IPS DF 19.7 (cell line): ENCODE measurements at places on chromosomes 4 and X.

GRCh38 chrX:10038585-10038984 is 71.4 kb downstream of the CLDN34 start:
- DNase-seq: no peak

DNA sequence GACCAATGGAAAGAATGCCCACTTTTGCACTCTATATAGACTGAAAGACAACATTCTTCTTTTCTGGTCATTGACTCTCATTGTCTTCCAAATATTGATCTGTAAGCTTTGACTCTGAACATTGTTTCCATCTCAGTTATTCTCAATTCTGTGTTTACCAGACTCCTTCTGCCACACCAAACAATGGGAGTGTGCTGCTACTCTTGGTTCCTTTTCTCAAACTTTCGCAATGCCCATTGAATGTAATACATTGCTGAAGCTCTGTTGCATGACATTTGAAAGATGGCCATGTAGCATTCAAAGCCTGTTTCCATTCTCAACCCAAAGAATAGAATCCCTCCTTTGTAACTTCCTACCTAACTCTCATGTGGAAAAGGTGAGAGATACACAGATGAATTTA is 136.2 kb downstream of the BTC start:
- no peak for DNase-seq

GRCh38 chr4:27123123-27123768 is 262.6 kb downstream of the STIM2 start:
- peak; percentile 99 for DNase-seq

GRCh38 chr4:25654971-25655963 is at the start of gene SLC34A2:
SLC34A2 (plus strand) TSS chr4:25655851; CDS start chr4:25662501, 6,650 bp downstream.
- no peak for DNase-seq

DNA sequence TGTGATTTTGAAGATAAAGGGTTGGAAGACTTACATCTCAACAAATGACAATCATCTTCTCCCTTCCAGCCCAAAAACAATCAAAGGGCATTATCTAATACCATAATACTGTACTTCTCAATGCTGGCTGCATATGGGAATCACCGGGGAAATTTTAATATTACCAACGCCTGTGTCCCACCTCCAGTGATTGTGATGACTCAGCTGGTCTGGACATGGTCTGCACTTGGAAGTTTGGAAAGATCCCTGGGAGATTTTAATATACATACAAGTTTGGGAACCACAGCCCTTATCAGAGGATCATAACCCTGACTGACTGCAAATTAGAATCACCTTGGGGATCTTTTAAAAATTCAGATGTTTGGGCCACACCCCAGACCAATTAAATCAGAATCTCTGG is 29.9 kb downstream of the ARL13A start:
- no peak for DNase-seq

DNA sequence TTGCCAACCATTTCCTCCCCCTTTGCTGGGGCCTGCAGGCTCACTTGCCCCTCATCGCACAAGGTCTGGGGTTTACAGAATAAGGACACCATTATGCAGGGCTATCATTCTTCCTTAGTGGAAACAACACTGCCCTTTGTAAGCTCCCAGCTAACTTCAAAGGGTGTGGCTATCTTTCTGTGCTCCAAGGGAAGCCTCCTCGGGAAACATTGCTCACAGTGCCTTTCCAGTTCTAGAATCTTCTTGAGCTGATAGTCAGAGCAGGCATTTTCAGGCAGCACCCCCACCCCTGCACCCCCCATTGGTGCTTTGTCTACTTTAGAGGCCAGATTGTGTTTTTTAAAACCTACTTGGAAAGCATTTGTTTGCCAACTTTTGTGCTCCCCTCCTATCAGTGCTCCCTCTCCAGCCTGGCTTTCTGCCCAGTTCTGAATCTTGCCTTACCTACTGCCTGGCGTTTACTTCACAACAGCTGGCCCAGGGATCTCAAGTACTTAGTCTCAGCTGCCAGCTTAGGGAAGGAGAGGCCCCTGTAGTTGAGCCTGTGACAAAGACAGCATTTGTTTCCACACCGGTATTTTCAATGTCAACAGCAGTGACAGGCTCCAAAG is 53.5 kb downstream of the PLAC1 start:
- DNase-seq: no peak

GRCh38 chrX:9352694-9353411 is 112.0 kb upstream of the TBL1X start:
- no peak for DNase-seq

DNA sequence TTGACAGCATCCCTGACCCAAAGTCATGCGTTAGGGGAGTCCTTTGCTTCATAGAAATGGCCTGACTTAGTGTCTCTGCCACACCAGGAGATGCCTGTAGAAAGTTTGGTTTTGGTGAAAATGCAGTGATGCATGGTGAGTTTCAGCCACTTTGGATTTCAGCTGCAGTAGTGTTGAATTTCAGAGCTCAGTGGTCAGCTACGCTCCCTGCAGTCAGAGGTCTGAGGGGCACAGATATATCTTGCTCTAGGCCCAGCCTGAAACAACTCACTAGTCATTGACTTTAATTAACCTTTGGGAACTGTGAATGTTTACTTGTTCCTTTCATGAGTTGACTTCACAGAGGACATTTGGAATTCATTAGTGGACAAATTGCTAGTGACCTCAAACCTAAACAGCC is 17.5 kb downstream of the RBMX2 start:
- no peak for DNase-seq

GRCh38 chrX:44144177-44144945 is 171.2 kb upstream of the NDP start:
- DNase-seq: no peak

GRCh38 chr4:114149-114548 is 10.2 kb upstream of the ZNF718 start:
- DNase-seq: no peak

- no peak for DNase-seq
Observed at GRCh38 chrX:29130905-29131304, 543.7 kb downstream of the IL1RAPL1 start.

GRCh38 chrX:130340271-130340670 is 552 bp downstream of the SLC25A14 start:
- DNase-seq: no peak

GRCh38 chr4:153620352-153620751 is 63.7 kb upstream of the TLR2 start:
- no peak for DNase-seq

DNA sequence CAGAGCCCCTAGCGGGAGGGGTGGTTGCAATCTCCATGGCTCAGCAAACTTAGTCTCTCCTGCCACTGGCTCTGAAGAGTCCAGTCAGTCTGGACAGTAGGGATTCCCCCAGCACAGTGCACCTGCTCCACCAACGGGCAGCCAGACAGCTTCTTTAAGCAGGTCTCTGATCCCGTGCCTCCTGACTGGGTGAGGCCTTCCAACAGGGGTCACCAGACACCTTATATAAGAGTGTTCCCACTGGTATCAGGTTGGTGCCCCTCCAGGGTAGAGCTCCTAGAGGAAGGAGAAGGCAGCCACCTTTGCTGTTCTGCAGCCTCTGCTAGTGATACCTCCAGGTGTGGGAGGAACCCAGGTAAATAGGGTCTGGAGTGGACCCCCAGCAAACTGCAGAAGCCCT is 1393.4 kb downstream of the STIM2 start:
- no peak for DNase-seq

DNA sequence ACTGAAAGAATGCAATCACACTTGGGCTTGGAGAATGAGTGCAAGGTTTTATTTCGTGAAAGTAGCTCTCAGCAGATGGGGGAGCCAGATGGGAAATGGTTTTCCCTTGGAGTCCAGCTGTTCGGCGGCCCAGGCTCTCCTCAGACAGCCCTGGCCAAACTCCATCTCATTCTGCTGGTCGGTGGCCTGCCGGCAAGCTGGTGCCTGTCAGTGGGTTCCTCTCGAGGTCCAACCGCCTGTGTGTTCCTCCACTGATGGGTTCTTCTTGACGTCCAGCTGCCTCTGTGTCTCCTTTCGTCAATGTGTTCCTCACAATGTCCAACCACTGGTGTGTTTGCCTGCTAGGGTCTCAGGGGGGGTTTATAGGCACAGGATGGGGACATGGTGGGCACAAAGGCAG is 80.3 kb downstream of the POU3F4 start:
- no peak for DNase-seq

DNA sequence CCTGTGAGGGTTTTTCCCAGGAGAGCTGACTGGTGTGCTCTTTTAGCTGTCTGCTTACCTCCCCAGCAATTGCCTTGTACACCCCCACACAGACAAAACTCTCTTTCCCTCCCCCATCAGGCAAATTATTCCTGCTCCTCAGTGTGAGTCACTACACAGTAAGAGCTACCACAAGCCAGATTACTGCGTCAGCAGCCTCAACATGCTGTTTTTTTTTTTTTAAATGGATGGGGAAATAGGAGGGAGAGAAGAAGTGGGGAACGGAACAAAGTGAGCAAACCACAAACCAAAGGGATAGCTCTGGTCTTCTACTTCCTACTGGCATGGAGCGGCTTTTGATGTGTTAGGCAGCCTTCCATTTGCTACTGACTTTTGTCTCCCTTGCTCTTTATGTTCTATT is 107.5 kb upstream of the ACSL4 start:
- DNase-seq: no peak

- DNase-seq: no peak
Observed at GRCh38 chr4:77220828-77221613, 64.0 kb downstream of the CCNG2 start.

- DNase-seq: no peak
Observed at GRCh38 chr4:155881555-155881954, 15.5 kb upstream of the ASIC5 start.

DNA sequence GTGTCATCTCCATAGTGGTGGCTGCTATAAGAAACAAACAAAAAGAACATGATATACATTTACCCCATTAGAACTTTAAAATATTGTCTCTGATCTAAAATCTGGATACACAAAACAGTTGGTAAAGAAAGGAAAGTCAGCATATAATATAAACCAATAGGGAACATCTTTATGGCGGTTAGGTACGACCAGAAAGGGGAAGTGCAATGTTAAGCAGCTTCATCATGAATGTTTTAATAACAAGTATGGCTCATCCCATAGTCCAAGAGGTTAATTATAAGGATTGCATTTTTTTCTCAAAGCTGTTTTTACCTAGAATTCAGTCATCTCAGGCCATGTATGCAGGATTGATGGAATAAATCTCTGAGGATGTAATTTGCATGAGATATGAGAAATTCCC is 1869.7 kb downstream of the PCDH7 start:
- no peak for DNase-seq

- DNase-seq: no peak
Observed at GRCh38 chr4:105990933-105991332, 95.7 kb downstream of the NPNT start.

- DNase-seq: no peak
Observed at GRCh38 chr4:8647626-8648025, 55.1 kb downstream of the CPZ start.

- no peak for DNase-seq
Observed at GRCh38 chr4:67101612-67102011, 443.7 kb downstream of the CENPC start.

DNA sequence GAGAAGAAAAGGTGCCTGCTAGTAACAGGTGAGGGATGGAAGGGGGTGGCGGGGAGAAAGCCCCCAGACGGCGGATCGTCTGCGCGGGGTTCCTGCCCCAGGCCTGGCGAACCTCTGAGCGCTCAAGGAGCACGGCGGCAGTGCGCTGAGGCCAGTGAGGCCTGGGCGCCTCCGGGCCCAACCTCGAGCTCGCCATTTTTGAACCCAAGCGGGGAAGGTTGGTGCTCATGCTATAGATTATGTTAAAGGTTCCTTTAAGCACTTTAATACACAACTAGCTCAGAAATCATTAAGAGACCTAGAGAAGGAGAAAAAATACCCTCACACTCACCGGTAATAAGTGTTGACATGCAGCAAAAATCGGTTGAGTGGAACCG is 7.9 kb downstream of the PITX2 start:
- no peak for DNase-seq

- no peak for DNase-seq
Observed at GRCh38 chr4:145345401-145345800, 136.3 kb upstream of the SMAD1 start.

DNA sequence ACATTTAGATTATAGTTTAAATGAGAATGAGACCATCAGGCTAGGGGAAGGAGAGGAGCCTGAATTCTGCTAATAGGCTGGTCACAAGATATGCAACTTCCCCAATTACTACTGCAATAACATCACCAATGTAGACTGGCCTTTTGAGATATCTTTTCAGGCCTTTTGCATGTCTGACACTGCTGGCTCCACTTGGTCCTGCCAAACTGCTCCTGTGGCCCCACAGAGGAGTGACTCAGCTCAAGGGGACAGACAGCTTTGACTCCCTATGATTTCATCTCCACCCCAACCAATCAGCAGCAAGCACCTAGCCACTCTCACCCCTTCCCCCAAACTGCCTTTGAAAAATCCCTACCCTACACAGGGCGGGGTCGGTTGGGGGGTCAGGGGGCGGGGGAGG is 22.8 kb downstream of the GPRIN3 start:
- no peak for DNase-seq

- DNase-seq: no peak
Observed at GRCh38 chr4:145541346-145541745, 59.7 kb downstream of the SMAD1 start.

- no peak for DNase-seq
Observed at GRCh38 chr4:101156619-101157310, 190.6 kb downstream of the PPP3CA start.

DNA sequence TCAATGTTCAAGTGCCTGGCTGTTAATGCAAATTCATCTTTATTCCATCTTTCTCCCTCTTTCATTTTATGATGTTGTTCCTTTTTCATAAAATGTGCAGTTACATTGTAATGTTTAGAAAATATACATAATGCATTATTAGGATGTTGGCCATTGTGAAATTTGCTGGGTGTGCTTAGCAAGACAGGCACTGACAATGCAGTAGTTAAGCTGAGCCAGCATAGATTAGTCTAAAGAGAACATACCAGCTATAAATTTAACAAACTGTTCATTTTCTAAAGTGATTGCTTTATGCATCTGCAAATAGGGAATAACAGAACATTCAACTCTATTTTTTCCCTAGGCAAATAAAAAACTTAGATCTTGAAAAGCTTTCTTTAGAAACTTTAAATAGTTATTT is 436.0 kb downstream of the IL1RAPL1 start:
- no peak for DNase-seq

DNA sequence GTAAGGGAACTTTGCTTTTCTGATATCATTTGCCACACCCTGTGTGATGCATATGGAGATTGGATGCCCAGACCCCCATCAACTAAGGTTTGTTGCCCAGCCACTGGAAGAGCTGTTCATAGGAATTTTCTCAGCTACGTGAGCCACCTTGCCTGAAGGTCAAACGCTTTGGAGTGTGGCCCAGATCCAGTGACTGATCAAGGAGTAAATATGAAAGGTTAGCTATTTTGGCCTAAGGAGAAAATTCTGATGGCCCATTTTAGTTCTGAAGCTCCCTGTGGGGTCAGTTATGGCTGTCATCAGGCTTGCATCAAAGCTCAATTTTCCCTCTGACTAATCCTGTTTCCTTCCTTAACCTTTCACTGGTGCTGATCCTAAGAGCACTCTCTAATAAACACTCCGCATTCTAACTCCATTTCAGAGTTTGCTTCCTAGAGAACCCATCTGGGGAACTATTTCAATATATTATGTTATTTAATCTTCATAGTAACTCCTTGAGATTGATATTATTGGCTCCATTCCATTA is 407.7 kb downstream of the SPRY1 start:
- no peak for DNase-seq
